T-helper 2 cell (primary cell): ENCODE measurements at places on chromosomes 7 and 10.

DNA sequence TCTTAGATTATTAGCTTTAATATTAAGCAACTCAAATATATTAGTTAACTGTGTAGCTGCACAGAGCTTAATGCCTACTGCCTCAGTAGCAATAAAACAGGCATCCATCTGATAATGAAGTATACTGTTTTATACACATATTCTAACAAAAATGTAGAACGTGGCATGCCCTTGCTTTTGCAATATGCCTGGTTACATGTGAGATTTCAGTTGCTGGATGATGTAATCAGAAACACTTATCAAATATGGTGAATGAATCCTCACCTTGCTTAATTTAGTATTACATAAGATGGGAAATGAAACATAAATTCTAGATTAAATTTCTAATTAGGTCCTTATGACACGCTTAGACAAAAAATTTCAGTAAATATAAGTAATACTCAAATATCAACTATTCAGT is 8.0 kb downstream of the DNAJC1 start:
- no peak for DNase-seq

- DNase-seq: no peak
These were observed 58.4 kb upstream of the FZD8 start for GRCh38 chr10:35700487-35700882.

GRCh38 chr10:31961277-31962074 is 32.8 kb upstream of the ARHGAP12 start:
- peak; percentile 38 for DNase-seq

DNA sequence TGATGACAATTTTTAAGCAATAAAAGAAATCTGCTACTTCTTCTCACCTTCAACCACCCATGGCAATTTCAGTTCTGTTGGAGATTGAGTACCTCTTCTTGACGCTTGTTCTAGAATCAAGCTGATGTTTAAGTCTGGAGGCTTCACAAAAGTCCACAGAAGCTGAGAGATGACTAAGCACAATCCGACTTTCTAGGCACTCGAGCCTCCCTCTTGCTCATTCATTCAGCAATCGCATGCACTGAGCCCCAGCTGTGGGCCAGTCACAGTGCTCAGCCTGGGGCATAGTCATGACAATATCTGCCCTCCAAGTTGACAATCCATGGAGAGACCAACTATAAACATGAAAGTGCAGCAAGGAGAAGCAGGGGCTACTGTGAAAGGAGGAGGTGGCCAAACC is 103.2 kb downstream of the IPMK start:
- DNase-seq: no peak

- DNase-seq: peak; percentile 49
These were observed 3.1 kb upstream of the CUX1 start for GRCh38 chr7:101814081-101814990.

- DNase-seq: no peak
These were observed 264.7 kb upstream of the TAC1 start for GRCh38 chr7:97466999-97467740.

GRCh38 chr10:129123428-129123827 is 343.6 kb upstream of the MGMT start:
- DNase-seq: no peak

DNA sequence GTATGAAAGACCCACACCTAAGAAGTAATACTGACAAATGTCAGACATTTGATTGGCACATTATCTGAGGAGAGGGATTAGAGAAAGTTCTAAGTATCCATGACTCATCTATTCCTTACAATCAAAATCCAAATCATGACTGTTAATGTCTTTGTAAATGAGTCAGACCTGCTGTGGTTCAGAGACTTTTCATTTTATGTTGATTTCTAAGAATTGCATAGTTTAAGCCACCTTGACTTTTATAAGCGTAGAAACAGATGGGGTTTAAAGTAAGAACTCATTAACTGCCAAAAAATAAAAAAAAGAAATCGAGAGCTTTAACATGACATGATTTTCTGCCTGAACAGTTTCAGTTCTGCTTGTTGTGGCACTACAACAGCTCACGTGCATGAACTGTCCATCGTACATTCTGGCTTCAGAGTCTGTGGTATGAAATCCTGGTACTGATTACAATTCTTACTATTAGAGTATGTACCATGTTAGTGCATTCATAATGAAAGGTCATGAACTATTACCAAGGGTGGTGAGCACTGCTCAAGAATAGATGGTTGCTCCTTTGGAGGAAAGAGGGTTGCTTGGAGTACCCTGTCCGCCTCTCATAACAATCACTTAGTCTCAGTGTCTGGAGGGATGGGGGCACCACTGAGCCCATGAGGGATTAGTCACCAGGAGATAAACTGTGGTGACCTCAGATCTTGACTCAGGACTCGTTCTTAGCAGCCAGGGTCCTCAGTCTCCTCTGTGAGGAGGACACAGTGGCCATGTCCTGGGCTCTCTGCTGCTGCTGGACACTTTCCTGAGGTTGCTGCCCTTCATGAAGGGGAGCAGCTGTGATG is 42.2 kb downstream of the ACSM6 start:
- DNase-seq: no peak
